Calu3 (cell line): ENCODE measurements at places on chromosomes 7 and 10. TPM values are rescaled to one million over a fixed set of nuclear protein-coding genes. Genes with fewer than 3 reads are reported as not detected.

Gene NODAL
- total RNA-seq, result not detected in 2 replicates

Gene AKR1C2
- total RNA-seq, result 10.6 and 13.2 TPM in 2 replicates

Gene SVIL
- total RNA-seq, result 111 and 147 TPM in 2 replicates

Gene CHST3
- 14.3 and 32.4 TPM in 2 replicates for total RNA-seq

Gene CALML5
- total RNA-seq, result not detected in 2 replicates

Gene CCDC3
- total RNA-seq, result not detected in 2 replicates

Gene FFAR4
- 0.61 and 0.97 TPM in 2 replicates for total RNA-seq

Gene MNX1
- 28.4 and 30.3 TPM in 2 replicates for total RNA-seq

Gene MORN4
- total RNA-seq, result 5.5 and 6.2 TPM in 2 replicates

Gene ZC3HAV1L
- total RNA-seq, result 13.7 and 15.0 TPM in 2 replicates

Gene GNGT1
- not detected in 2 replicates for total RNA-seq

DNA sequence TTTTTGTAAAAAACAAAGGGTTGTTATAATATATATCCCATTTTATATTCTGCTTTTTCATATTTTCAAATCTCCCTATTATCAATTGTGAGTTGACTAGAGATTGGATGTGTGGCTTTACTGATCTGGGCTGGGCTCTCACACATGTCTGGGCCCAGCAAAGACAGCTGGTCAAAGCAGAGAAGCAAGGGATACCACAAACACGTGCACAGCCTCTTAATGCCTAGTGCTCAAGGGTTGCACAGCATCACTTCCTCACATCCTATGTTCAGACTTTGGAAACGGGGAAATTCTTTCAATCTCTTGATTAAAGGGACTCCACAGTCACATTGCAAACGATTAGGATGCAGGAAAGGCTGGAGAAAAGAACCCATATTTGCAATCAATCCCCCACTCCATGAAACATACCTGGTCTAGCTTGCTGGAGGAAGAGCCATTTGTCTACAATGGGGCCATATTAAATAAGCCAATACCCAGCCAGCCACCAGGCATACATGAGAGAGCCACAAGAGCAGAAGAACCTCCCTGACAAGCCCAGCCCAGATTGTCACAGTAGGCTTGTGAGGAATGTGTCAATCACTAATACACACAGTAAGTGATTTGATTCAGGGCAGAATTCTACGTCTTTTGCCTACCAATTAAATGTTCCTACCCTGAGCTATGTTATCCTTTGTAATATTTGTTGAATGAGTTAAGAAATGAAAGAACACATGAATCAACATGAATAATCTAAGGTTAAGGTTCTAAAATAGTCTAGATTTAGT lies 431.2 kb downstream of the TNS3 start:
- DNase-seq, result no peak

- no peak for DNase-seq
These were observed 279.4 kb downstream of the PLXNA4 start for GRCh38 chr7:132296820-132297219.

GRCh38 chr7:146115851-146116520 lies 615 bp upstream of the CNTNAP2 start:
- DNase-seq, result no peak

GRCh38 chr7:153476166-153476565 lies 576.0 kb upstream of the DPP6 start:
- no peak for DNase-seq

DNA sequence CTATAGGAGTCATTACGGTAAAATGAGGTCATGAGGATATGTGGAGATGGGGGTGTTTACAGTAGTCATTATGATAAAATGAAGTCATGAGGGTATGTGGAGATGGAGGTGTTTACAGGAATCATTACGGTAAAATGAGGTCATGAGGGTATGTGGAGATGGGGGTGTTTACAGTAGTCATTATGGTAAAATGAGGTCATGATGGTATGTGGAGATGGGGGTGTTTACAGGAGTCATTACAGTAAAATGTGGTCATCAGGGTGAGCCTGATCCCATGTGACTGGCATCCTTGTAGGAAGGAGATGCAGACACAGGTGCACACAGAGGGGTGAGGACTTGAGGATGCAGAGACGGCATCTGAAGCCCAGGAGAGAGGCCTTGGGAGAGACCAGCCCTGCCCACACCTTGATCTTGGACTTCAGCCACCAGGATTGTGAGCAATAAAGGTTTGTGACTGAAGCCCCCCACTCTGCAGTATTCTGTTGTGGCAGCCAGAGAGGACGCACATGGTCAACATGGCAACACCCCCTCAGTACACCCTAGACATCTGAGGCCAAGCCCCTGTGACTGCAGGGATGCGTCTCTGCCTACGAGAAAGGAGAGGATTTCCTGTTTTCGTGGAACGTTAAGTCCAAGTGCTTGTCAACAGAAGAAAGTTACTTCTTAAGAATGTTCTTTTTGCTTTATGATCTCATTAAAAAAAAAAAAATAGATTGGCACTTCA lies 544.4 kb downstream of the DNAJB6 start:
- DNase-seq, result no peak

DNA sequence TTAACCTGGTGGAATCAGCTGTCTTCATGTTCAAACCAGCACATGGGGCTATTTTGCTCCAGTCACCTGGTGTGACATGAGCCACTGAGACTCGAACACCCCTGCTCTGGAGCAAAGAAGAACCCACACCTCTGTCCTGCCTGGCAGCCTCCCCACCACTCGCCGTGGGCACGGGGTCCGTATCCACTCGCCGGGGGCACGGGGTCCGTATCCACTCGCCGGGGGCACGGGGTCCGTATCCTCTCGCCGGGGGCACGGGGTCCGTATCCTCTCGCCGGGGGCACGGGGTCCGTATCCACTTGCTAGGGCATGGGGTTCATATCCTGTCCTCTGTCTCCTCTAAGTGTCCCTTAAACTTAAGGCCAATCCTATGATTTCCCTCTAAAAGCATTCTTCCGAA lies 558.7 kb downstream of the PTPRN2 start:
- no peak for DNase-seq

- DNase-seq, result no peak
These were observed 26.3 kb downstream of the CRCP start for GRCh38 chr7:66140924-66141323.

DNA sequence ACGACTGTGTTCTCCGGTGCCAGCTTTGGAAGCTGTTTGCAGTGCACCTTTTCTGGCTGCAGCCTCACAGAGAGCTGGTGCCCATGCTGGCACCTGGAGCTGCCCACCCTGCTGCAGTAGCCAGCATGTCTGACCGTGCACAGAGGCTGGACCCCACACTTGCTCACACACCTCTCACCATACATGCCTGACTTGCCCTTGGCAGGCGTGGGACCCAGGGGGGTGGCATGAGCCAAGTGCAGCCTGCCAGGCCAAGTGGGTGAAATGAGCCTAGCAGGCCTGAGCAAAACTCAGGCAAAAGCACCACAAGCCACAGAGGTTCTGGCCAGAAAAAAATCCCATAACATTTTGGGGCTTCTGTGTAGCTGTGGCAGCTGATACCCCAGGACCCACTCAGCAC lies 258.8 kb downstream of the XPNPEP1 start:
- no peak for DNase-seq

- DNase-seq, result no peak
These were observed 536.0 kb upstream of the GALNT17 start for GRCh38 chr7:70595755-70596597.

GRCh38 chr10:35452171-35452570 lies 115.9 kb downstream of the CCNY start:
- no peak for DNase-seq

GRCh38 chr7:18829858-18830285 lies 287.6 kb downstream of the TWIST1 start:
- DNase-seq, result no peak
